ENCODE measurements at places on chromosomes 4 and X. TPM values are rescaled to one million over a fixed set of nuclear protein-coding genes. Genes with fewer than 3 reads are reported as not detected.

- H3K36me3 ChIP-seq = no peaks in the 10 kb centered on the region
- no peaks in the 10 kb centered on the region for H3K4me1 ChIP-seq
- H3K27ac ChIP-seq = no peak overlapping the region
- no peaks in the 10 kb centered on the region for H3K27me3 ChIP-seq
These were observed 23.7 kb upstream of the GLRA2 start for GRCh38 chrX:14505648-14506047.

DNA sequence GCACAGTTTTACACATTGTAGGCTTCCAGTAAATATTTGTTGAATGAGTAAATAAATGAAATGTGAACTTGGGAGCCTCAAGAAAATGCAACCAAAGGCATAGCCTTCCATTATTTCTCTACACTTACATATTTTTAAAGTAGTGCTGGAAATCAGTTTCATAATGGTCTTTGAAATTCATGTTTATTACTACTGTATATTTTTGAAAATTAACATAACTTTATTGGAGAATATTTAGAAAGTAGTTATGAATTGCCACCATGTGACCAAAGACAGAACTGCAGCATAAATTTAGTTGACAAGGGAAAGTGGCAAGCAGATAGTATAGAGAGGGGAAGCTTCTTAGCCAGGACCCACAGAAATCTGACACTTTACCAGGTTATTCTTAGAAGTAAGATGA, 6.4 kb downstream of the TCEAL8 start:
- no peaks in the 10 kb centered on the region for H3K27me3 ChIP-seq
- peaks cover under 1% of the 10 kb centered on the region for H3K4me1 ChIP-seq
- no peaks in the 10 kb centered on the region for H3K36me3 ChIP-seq
- H3K4me3 ChIP-seq = no peak overlapping the region
- H3K27ac ChIP-seq = no peak overlapping the region
- peak; percentile 52 for DNase-seq

GRCh38 chr4:6207602-6208001, 7.3 kb upstream of the JAKMIP1 start:
- no peak overlapping the region for H3K27ac ChIP-seq
- H3K36me3 ChIP-seq = no peaks in the 10 kb centered on the region
- H3K4me1 ChIP-seq = no peaks in the 10 kb centered on the region

GRCh38 chr4:113433116-113433515, 328.4 kb downstream of the CAMK2D start:
- no peak for DNase-seq
- no peaks in the 10 kb centered on the region for H3K4me1 ChIP-seq
- H3K27ac ChIP-seq = no peak overlapping the region
- no peak overlapping the region for H3K4me3 ChIP-seq

- no peak for DNase-seq
- H3K36me3 ChIP-seq = no peaks in the 10 kb centered on the region
- H3K4me3 ChIP-seq = no peak overlapping the region
These were observed 995.3 kb upstream of the GRIA3 start for GRCh38 chrX:122188751-122189150.

- no peaks in the 10 kb centered on the region for H3K4me1 ChIP-seq
- no peak overlapping the region for H3K27ac ChIP-seq
- no peak for DNase-seq
- H3K27me3 ChIP-seq = no peaks in the 10 kb centered on the region
These were observed 22.9 kb upstream of the GABRQ start for GRCh38 chrX:152614791-152615190.

DNA sequence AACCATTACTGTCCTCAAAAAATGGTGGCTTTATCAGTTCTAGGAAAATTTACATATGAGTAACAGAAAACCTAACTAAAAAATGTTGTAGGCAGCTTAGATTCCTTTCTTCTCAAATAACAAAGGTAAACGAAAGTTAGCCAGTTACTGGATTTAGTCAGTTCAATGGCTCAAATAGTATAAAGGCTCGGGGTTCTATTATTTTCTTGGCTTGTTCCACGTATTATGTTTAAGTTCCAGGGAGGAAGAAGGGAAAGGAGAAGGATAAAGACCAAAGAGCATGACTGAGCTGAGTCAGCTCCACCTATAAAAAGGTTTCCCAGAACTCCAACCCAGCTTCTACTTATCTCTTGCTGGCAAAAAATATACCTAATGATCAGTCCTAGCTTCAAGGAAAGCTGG, 41.0 kb upstream of the MAB21L2 start:
- no peak for DNase-seq
- H3K4me3 ChIP-seq = no peak overlapping the region

DNA sequence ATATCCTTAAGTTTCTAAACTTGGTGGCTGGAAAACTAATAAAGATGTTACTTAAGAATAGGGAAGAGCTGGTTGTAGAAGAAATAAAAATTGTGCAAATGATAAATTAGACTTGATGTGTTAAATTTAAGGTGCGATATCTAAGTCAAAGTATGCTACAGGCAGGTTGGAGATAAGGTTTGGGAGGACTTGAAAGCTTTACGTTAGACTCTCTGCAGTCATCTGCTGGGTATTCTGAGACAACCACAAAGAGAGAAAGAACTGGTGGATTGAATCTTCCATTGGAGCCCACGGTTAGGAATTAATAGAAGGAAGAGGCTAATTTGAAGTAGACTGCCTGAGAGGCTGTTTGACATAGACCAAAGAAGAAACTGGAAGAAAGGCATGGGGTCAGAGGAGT, 7.9 kb downstream of the SMAD1 start:
- no peak overlapping the region for H3K27ac ChIP-seq
- H3K4me1 ChIP-seq = no peaks in the 10 kb centered on the region
- no peaks in the 10 kb centered on the region for H3K36me3 ChIP-seq
- DNase-seq = no peak
- no peaks in the 10 kb centered on the region for H3K27me3 ChIP-seq
- H3K4me3 ChIP-seq = no peak overlapping the region

The FAM200B gene
- total RNA-seq = 14.3 TPM

The EIF2S3 gene
- total RNA-seq = 124 TPM

The USP17L24 gene
- not detected for total RNA-seq

The SPACA5 gene
- total RNA-seq = not detected
